NCI-H82 (cell line): ENCODE measurements at places on chromosomes 1 and 21.
A peak's percentile ranks its signal among the peaks of the same experiment; 100 is the strongest.

- DNase-seq, result no peak
Observed at GRCh38 chr1:231512147-231512698, 16.2 kb upstream of the TSNAX start.

DNA sequence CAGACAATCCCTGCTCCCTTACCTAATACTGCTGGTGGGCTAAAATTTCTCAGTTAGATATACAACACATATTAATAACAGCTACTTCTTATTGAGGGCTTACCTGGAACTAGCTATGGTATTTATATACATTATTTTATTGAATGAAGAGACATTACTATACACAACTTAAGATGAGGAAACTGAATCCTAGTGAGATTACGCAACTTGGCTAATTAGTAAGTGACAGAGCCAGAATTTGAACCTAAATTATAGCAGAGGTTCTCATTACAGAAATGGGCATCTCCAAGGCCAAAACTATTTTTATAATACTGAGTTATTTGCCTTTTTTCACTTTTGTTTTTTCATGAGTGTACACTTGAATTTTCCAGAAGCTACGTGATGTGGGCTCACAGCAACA lies 44.5 kb upstream of the SMYD2 start:
- DNase-seq, result no peak

DNA sequence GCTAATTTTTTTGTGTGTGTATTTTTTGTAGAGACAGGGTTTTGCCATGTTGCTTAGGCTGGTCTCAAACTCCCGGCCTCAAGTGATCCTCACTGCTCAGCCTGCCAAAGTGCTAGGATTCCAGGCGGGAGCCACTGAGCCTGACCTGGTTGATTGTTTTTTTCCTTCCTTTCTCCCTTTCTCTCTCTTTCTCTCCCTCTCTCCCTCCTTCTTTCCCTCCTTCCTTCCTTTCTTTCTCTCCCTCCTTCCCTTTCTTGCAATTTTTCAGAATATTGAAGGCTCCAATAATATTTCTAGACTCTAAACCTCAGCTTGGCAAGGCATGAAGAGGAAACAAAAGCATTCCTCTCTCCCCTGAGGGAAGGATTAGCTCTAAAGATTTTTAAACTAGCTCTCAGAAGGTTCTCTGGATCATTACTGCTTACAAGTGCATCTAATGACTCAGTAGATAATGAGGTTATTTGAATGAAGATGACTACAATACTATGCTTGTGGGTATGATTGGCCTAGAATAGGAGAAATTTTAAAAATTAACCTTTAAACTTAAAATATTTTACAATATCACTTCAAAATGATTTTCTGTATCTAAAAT lies 68.5 kb upstream of the GADD45A start:
- no peak for DNase-seq

DNA sequence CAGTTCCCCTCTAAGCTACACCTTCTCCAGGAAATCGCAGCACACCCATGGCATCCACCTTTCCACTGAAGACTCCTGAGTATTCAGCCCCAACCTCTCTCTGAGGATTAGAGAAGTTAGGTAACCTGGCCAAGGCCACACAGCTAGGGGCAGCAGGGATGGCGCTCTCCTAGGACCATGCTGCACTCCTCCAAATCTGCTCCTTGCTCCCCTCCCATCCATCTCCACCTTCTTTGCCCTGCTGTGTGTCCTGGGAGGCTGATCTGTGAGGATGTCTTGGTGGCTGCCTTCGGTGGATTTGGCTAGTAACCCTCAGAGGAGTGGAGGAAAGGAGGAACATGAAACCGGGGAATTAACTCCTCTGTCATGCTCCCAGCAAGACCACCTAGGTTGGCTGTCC lies 20.0 kb upstream of the PROK1 start:
- DNase-seq, result no peak

GRCh38 chr1:240107058-240107684 lies 15.5 kb downstream of the FMN2 start:
- no peak for DNase-seq

DNA sequence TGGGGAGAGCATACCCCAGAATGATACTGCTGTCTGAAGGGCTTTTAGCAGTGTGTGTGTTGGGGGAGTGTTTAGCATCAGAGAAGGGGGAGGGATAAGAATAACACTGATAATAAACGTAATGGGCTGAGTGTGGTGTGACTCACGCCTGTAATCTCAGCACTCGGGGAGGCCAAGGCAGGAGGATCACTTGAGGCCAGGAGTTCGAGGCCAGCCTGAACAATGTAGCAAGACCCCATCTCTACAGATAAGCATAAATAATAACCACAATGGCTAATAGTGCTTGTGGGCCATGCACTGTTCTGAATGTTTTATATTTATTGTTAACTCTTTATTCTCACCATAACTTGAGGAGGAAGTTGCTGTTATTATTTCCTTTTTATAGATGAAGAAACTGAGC lies 2.6 kb upstream of the LEFTY2 start:
- no peak for DNase-seq

DNA sequence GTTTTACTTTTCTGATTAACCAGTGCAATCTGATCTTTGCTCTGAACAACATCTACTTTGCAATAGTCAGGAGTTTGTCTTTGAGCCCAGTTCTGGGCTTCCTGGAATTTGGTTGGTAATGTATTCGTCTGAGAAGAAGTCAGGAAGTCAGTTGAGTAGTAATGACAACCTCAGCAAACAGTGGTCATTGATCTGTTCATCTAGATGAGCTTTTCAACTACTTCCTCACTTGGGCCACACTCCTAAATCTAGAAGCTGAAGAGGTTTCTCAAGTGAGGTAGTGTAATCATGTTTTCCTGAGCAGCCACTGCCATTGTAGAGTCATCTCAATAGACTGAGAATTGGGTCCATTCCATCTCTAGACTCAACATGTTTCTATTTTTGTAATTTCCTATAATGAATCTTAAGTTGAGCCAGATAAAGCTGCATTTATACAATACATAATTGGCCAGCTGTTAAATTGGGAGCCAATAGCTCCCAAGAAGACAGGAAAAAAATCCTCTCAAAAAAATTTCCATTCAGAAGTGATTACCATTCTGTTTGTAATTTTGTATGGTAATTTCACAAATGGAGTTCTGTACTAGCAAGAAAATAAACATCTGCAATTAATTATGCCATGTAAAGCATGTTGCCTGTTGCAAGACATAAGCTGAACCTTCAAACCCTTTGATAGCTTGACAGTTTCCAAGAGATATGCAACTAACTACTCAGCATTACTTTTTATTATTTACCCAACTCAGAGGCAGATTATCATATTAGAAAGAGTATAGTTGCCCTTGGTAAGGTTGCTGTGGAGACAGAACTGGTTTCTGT lies 49.6 kb downstream of the WDR64 start:
- DNase-seq, result no peak

- no peak for DNase-seq
Observed at GRCh38 chr21:29194342-29194741, 63.9 kb downstream of the MAP3K7CL start.

GRCh38 chr1:172431721-172432192 lies 11.3 kb downstream of the C1orf105 start:
- DNase-seq, result no peak

DNA sequence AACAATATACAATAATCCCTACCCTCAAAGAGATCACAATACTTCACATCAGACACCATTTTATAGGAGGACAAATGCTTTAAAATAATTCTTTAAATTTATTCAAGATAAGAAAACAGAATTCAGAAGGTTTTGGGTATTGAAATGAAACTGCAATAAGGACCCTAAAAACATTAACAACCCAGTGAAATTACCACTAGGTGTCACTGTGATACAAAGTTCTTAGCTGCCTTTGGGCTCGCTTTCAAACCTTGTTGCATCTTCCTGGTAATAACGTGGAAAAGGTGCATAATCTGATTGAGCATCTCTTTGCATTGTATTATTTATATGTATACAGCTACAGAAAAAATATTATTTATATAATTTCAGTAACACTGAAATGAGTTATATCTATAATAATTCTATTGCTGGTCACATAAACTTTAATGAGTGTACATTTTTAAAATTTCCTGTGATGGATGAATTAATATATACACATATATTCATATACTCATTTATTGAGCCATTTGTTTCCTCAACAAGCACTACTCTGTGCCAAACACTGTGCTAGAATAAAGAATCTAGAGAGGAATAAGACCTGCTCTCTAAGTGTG lies 185.2 kb downstream of the FAF1 start:
- DNase-seq, result peak; percentile 83

DNA sequence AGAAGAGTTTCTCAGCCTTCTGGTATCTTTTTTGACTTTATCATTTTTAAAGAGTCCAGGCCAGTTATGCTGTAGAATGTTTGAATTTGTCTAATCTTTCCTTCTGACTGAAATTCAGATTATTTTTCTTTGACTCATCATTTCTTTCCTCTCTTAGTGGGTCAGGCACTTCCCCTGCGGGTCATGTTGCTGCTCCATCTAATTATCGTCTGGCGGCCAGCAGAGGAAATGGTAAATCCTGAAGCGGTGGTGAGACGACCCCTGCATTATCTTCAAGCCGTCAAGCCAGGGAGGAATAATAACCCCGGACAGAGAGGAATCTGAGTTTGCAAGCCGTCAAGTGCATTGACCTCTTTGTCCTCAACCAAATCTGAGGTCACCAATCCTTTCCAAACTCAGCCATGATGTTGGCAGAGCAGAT lies 102.1 kb downstream of the ADSS2 start:
- DNase-seq, result no peak

DNA sequence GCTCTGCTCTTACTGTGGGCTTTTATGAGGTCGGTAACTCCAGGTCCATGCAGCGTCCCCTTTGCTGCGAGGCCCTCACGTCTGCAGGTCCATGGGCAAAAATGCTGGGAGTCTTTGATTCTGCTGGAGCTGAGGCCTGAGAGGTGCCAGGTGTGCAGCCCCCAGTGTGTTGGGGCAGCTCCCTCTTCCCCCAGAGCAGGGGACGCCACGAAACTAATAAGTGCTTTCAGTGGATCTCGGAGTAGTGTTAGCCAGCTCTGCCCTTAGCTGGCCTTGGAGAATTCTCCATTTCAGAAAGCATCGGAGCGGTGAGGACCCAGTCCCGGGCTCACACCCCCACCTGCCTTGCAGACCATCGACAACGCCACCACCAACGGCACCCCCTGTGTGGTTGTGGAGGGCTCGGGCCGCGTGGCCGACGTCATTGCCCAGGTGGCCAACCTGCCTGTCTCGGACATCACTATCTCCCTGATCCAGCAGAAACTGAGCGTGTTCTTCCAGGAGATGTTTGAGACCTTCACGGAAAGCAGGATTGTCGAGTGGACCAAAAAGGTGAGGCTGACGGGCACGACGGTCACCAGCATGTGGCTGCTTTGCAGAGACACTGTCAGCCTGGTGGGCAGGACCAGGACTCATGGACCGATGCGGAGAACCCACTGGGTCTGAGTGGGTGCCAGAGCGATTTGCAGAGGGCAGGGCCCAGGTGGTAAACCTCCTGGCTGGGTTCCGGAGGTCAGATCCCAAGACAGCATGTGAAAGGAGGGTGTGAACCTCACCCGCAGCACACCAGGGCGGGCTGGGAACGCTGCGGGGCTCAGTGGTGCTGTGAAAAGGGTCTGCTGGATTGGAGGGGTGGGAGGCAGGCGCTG lies 25.5 kb downstream of the TRPM2 start:
- DNase-seq, result no peak

GRCh38 chr1:14763977-14764376 lies 165.5 kb downstream of the KAZN start:
- no peak for DNase-seq

- peak; percentile 84 for DNase-seq
Observed at GRCh38 chr1:9289090-9289534, 3.6 kb upstream of the SPSB1 start.

- no peak for DNase-seq
Observed at GRCh38 chr1:235254721-235255120, 73.3 kb downstream of the ARID4B start.

GRCh38 chr21:42840411-42841155 lies 38.8 kb downstream of the WDR4 start:
- DNase-seq, result no peak

GRCh38 chr1:84722794-84723193 lies 32.5 kb upstream of the SSX2IP start:
- DNase-seq, result no peak

GRCh38 chr1:169392406-169392805 lies 24.4 kb downstream of the BLZF1 start:
- DNase-seq, result no peak

GRCh38 chr21:43774163-43774562 lies 1.9 kb downstream of the CSTB start:
- no peak for DNase-seq

DNA sequence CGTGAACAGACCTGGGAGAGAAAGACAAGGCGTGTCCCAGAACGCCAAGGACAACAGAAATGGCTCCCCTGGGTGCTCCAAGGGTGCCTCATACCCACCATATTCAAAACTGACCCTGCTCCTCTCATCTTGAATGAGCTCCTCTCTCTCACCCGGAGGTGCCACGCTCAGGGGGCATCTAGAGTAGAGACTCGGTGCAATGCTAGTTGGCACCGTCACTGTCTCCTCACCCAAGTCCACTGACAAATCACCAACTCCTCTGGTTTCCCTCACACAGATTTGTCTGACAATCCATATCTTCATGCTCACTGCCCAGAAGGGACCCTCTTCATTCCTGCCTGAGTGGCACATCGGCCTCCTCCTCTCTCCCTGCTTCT lies 5.0 kb downstream of the TMEM125 start:
- no peak for DNase-seq

DNA sequence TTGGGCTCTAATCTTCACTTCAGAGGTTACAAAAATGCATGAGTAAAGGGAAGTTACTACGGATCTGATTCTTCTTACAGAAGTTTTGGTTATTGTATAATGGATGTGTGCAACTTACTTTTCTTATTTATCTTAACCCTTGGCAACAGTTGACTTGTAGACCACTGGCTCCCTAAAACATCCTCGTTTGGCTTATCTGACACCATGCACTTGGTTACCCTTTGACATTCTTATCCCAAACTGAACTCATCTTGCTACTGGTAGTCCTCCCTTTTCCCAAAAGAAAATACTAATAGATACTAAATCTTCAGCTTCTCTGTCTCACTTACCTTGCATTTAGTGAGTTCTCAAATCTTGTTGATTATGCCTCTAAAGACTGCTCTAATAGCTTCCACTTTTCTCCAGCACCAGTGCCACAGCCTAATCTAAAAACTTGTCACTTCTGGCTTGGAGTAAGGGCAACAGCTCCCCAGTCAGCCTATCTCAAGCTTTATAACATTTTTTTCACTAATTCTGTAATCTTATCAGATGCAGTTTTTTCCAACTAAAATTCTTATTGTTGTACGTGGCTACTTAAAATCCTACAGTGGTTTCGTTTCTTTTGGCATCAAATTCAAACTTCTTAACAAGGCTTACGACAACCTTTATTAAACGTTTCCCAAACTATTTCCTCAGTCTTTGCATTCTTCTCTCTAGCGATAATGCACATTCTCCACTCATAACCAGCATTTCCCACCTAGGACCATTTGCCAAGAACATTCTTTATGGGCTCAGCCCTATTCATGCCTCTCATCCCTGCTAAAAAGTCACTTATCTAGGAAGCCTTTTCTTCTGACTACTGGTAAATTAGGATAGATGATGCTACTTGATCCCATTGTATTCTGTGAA lies 204.2 kb downstream of the KCNT2 start:
- DNase-seq, result no peak

DNA sequence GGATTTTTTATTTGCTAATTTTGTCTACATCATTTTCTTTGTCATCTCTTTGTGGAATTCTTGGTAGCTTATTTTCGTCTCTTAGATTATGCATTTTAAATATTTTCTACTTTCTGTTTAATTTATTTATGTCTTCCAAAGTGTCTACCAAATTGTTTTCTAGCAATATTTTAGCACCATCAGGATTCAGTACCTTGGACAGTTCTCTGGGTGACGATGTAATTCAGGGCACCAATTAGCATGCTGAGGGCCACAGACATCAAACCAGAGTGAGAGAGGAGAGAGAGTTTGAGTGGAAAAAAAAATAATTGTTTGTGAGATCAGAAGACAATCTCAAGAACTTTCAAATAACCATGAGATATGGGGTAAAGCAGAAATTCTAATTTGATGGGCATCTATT lies 169.8 kb upstream of the CXADR start:
- DNase-seq, result no peak
